ENCODE measurements at places on chromosomes 2 and 18.

DNA sequence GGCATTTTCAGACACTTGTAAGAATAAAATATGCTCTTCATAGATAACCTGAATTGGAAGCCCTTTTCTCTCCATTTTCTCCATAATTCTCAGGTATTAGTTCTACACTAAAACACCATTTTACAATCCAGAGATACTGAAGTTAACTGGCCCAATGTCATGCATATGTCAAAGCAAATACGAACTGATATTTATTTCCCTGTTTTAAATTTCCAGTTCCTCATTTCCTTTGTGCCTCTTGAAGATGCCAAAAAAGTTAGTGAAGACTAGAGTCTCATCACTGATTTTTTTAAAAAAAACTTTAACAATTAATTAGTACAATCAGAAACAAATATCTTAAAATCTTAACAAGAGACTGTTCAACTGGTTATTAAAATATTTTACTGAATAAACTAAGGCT lies 52.8 kb upstream of the ITGB6 start:
- DNase-seq, result no peak

DNA sequence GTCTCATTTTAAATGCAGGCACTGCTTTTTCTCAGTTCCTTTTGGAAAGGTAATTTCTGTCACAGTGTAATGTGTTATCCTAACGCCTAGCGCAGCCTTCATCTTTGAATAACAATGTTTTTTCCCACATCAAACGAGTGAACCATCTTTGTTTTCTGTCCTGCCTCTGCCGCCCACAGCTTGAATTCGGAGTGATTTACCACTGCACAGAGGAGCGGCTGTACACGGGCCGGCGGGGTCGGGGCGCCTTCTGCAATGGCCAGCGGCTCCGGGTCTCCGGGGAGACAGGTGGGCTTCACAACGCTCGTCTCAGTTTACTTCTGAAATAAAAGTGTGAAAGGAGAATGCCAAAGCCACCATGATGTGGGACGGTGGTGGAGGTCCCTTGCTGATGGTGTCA lies 32.8 kb downstream of the IMPA2 start:
- DNase-seq, result no peak

DNA sequence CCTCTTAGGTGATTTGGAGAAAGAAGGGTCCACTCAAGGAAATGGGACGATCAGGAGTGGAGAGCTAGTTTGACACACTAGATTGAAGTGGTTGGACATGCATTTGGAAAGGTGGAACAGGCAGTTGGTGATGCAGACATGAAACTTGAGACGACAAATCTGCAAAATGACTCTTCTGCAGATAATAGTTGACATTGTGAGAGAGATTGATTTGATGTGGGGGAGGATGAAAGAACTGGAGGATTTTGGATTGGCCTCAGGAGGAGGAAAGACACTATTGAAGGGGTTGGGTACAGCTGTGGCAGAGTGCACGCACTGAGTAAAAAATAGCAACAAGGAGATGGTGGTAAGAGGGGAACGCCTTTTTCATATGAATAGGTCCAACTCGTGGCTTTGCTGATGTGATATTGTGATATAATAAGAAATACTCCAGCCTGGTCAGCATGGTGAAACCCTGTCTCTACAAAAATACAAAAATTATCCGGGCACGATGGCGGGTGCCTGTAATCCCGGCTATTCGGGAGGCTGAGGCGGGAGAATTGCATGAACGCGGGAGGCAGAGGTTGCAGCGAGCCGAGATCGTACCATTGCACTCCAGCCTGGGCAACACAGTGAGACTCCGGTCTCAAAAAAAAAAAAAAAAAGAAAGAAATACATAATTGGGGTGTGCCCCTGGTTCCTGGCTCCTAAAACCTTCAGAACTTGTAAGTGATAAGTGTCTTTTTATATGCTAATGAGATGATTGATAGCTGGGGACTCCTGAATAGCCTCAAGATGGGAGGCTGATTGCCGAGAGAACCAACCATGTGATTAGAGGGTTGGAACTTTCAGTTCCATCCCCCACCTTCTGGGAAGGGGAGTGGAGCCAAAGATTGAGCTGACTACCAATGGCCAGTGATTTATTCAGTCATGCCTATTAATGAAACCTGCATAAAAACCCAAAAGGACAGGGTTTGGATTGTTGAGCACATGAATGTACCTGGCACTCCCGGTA lies 9.7 kb downstream of the TTLL4 start:
- DNase-seq, result no peak

DNA sequence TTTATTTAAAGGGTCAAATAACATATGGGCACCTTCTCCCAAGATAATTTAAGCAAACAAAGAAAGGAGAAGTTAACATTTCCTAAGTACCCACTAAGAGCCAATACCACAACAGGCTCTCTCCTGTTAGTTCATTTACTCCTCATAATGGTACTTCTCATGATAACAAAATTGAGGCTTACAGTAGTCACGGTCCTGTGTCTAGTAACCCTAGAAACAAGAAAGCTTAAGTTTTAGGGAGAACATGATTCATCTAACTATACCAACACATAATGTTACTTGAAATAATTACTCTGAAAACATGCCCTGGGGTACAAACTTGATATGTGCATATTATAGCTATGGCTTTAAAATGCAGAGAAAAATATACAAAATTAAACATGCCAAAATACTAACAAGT lies 19.8 kb downstream of the IWS1 start:
- no peak for DNase-seq

GRCh38 chr18:63104868-63105267 lies 214.7 kb downstream of the BCL2 start:
- no peak for DNase-seq

DNA sequence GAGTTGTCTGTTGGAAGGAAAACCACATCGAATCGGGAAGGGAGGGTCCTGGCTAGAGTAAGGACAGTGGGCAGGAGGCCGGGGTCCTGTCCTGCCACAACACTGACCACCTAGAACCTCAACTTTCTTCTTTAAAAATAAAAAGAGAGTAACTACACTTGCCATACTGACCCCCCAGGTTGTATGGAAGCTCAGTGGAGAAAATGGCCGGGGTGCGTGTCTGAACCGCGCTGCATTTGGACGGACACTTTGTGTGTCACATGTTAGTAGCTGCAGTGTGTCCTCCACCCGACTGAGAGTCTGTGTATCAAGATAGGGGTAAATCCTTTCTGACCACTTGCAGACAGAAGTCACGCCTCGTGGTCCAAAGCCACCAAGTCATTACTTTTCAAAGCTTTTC lies 87.0 kb downstream of the GBX2 start:
- no peak for DNase-seq

- no peak for DNase-seq
These were observed 254.6 kb upstream of the PIK3C3 start for GRCh38 chr18:41700416-41700815.

DNA sequence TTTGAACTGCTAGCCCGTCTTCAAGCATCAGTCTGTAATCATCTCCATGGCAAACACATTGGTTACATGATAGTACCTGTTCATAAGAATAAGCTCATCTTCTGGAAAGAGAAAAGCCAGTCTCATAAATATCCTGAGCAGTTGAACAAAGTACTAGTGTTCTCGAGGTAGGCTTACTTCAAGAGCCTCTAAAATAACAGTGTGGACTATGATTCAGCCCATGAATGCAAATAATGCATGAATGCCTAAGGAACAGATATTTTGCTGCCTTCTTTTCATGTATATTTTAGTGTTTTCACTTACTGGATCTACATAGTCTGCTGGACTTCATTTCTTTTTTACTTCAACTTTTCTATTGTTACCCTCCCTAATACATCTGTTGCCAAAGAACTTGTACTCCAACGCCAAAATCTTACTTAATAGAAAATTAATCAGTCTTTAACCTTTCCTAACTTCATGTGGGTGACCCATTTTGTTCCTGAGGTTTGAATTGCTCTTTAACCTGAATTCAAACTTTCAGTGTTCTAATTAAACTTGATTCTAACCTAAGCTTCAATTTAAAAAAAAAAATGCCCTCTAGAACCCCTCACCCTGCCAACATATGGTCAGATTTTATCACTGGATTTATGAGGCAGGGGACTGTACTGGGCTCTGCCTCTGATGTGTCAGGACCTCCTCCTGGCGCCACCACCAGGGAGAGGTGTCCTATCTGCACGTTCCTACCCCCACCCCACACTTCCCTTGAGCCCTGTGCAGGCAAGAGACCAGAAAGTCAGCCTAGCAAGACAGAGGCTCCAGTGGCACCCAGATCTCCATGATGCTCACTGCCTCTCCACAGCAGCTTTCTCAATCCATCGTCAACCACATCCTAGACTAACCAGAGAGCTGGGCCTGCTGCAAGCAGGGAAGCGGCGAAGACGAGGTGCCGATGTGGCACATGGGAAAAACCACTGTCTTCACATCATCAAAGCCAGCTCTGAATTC lies 264.7 kb upstream of the ID2 start:
- DNase-seq, result no peak
